ENCODE measurements at places on chromosomes 4 and X. TPM values are rescaled to one million over a fixed set of nuclear protein-coding genes. Genes with fewer than 3 reads are reported as not detected.

The F9 gene
- total RNA-seq = not detected

The FAM184B gene
- not detected for total RNA-seq

The CD38 gene
- 0.98 TPM for total RNA-seq

The PDE6B gene
- total RNA-seq = 1.5 TPM

The RHOH gene
- total RNA-seq = 0.57 TPM
